Activated CD8-positive, alpha-beta memory T cell treated with anti-CD3 and anti-CD28 coated beads, Interleukin-2, amount 50 U/mL, for 4 hours (primary cell): ENCODE measurements at places on chromosomes 3 and 15.

GRCh38 chr3:100075851-100076730, 38.2 kb downstream of the FILIP1L start:
- no peak for DNase-seq

- DNase-seq = no peak
These were observed 55.5 kb upstream of the PLXNA1 start for GRCh38 chr3:126927401-126927750.

DNA sequence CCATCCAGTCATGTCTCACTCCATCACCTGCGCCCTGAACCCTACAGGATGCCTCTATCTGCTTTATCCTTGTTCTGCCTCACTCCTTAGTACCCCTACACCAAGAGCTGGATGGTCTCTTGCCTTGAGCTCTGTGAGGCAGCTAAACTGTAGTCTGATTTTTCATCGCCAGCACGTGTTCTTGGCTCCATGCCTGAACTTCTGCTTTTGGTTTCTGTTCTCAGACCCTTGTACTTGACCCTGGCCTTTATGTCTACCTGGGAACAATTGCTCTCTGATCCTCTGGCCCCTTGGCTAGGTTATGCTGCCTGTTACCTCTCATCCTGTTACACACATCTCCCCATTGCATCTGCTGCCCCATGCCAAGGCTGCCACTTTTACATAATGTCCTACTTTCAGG, 318.0 kb upstream of the LMCD1 start:
- no peak for DNase-seq

DNA sequence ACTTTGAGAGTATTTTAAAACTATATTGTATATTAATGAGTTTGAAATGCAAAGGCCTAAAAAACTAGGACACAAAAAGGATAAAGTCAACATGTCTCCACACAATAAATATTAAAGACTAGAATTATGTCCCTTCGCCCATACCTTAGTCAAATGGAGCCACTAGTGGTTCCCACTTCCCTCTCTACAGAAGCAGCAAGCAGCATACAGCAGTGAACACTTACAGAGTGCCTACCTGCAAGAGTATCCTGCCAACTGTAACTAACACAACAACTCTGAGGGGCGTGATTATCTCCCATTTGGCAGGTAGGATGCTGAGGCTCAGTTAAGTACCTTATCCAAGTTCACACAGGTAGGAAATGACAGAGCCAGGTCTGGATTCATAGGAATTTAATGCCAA, 17.2 kb downstream of the DYNC1LI1 start:
- no peak for DNase-seq

GRCh38 chr3:166993015-166993630, 387.0 kb downstream of the ZBBX start:
- DNase-seq = no peak

- DNase-seq = no peak
These were observed 107.0 kb upstream of the PFN2 start for GRCh38 chr3:150077581-150078247.

- no peak for DNase-seq
These were observed 53.4 kb downstream of the FOXB1 start for GRCh38 chr15:60057554-60057953.

DNA sequence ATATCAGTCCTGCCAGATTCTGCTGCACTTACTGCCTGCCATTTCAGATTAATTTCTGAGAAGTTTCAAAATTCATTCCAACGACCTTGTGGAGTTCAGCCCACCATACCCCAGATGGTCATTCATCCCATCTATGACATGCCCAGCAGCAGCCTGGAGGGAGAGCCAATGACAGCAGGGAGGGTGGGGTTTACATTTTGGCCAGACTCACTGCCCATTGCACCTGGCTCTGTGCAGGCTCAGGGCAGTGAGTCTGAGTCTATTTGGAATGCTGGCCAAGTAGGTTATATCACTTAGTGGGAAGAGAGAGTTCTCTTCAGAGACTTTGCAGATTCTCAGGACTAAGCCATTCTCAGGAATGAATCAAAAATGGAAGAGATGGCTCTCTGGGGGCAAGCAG, 21.5 kb downstream of the SRPRB start:
- DNase-seq = no peak

DNA sequence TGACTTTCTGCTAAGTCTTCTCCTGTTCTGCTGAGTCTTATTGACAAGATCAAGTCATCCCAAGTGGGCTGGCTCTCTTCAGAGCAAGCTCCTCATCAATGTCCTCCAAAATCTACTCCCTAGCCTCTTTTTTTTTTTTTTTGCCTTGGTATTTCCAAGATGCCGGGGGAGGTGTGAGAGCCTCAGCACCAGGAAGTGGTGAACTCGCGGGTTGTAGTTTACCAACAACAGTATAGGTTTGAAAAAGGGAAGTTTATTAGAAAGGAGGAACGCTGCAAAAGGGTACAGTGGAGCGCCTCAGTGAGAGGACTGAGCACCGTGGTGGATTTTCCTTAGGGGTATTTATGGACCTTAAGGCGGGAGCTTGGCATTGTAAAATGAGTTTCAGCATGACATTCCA, 94.3 kb upstream of the SGO1 start:
- DNase-seq = no peak

- no peak for DNase-seq
These were observed 51.3 kb downstream of the ETV5 start for GRCh38 chr3:186057594-186057993.

GRCh38 chr3:65173841-65174240, 486.0 kb upstream of the ADAMTS9 start:
- DNase-seq = no peak

DNA sequence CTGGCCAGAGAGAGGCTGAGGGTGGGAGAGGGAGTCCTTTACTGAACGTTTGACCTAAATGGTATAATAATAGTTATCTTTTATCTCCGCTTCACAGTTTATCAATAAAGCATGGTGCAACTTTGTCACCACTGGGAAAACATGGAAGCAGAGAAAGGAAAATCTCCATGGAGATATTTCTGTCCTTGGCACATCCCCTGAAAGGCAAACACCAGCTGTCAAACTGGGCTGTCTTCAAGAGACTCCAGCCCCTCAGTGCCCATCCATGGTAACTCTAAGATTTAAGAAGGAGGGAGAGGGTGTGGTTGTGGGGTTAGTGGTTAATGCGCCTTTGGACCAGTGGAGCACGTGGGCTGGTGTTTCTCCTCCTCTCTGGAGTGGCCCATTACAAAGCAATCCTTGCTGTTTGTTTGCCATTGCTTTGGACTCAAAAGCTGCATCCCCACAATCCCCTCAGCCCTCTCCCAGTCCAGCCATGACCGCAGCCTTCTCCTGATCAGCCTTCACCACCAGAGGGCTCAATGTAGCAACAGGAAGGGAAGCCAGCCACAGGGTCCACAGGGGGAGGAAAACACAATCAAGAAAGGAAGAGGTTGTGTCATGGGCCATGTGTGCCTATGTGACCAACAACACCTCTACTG, 38.2 kb upstream of the FAM174B start:
- no peak for DNase-seq

- no peak for DNase-seq
These were observed 36.4 kb downstream of the RYK start for GRCh38 chr3:134214239-134214638.

DNA sequence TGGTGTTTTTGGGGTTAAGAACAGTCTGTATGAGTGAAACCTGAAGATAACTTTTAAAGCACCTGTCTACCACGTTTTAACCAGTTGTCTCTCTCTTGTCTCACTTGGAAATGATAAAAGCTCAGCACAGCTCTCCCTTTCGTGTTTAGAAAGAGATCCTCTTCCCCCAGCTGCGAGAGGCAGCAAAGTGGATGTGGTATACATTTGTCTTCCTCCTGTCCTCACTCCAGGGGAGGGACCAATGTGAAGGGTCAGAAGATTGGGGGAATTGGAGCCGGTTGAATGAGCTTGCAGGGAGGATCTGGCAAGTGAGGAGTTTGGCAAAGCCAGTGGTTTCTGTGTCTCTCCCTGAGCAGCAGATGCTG, 14.6 kb downstream of the SMAD6 start:
- DNase-seq = no peak
